ENCODE measurements at places on chromosomes 7 and 10.

GRCh38 chr7:44965441-44965903 lies 13.3 kb downstream of the MYO1G start:
- DNase-seq, result no peak

GRCh38 chr7:37483627-37484026 lies 35.0 kb upstream of the ELMO1 start:
- DNase-seq, result no peak

- no peak for DNase-seq
Measured at GRCh38 chr7:121187222-121187621, 141.6 kb upstream of the WNT16 start.

DNA sequence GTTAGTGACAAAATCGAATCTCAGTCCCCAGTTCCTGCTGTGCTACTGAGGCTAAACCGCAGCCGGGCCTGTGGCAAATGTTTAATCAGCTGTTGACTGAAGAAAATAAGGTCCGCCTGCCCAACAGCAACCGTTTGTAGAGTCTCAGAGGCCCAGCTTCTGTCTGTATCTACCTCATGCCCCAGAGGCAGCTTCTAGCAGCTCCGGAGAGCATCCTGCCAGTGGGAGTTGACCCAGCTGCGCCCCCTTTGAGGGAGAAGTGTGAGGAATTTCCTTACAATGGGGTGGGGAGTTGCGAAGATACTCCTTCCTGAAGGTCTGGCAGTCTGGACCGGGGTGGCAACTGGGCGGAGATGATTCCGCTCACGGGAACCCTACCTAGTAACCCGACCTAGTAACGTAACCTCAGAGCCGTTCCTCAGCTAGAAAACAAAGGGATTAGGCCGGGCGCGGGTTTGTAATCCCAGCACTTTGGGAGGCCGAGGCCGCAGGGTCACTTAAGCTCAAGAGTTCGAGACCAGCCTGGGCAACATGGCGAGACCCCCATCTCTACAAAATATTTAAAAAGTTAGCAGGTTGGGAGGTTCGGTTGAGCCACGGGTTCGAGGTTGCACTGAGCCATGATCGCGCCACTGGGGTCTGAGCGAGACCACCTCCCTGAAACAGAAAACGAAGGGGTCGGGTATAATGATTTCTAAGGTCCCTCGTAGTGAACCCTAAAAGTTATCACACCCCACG lies 846 bp upstream of the ZNF775 start:
- DNase-seq, result no peak

DNA sequence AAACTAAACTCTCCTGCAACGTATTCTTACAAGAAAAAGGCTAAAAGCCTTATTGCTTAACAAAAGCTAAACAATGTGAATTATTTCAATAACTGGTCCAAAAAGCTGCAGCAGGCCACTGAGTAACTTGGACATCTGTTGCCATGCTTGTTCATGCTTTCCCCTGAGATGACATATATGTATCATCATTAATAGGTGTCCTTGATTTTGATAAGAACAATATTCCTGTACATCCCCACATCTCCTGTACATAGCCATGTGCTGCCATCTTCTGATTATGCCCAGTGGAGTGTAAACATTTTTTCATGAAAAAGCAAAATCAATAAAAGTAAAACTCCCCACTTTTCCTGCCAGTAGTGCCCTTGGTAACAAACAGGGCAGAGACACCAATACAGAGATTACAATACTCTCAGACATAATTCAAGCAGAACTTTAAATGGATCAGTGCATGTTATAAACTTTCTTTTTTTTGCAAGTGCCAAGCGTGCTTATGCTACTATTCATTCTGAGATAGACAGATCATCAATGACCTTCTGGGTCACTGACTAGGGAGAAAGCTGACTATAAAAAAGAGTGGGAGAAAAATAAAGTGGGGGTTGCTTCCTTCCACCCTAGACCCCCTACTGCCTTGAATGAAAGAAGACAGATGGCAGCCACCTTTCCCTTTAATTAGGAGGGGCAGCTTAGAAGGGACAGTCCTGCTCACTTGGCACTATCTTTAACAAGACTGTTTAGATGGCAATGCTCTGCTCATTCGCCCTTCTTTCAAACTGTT lies 205.5 kb upstream of the KLF14 start:
- no peak for DNase-seq

Data from stimulated activated CD8-positive, alpha-beta memory T cell treated with anti-CD3 and anti-CD28 coated beads, Interleukin-4, amount 100 ng/mL, for 1 hour (primary cell).